ENCODE measurements at places on chromosomes 5 and 9.

- no peak for DNase-seq
Measured at GRCh38 chr9:36797471-36798220, 225.0 kb downstream of the MELK start.

DNA sequence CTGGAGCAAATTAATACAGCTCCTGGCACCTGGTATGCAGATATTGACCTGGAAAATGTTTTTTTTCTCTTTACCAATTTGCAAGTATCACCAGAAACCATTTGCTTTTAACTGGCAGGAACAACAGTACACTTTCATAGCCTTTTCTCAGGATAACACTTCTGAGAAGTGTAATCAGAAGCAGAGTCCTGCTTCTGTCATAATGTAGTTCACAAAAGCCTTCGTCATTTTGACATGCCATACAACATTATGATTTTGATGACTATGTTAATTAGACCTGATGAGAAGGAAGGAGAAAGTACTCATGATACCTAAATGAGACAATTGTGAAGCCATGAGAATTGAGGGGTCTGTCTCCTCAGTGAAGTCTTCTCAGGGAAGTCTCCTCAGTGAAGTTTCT is 41.1 kb upstream of the CARTPT start:
- DNase-seq: no peak

DNA sequence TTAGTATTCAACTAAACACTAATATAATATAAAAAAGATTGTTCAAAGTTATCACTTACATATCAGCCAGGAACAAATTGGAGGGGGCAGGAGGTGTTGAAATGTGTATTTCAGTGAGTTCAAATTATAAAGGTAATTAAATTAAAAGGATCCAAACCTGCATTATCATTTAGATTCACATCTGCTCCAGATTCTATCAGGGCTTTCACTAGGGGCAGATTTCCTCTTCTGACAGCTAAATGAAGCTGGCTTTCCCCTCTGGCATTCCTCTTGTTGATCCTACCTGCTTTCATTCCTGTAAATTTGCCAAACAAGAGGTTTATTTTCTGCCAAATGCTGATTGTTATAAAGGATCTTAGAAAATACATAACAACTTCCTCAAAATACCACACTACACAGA is 86.3 kb upstream of the GCNT4 start:
- DNase-seq: no peak

- DNase-seq: no peak
Measured at GRCh38 chr9:18268381-18268780, 205.6 kb upstream of the ADAMTSL1 start.

All from hypothalamus (tissue), 51 donors.